ACHN (cell line): ENCODE measurements at places on chromosomes 6 and 20.

- DNase-seq: no peak
Observed at GRCh38 chr6:87088076-87088475, 6.8 kb downstream of the CGA start.

- DNase-seq: peak; percentile 85
Observed at GRCh38 chr20:37095599-37096414, at the start of gene RBL1. Gene RBL1 (minus strand): TSS chr20:37095997. CDS start chr20:37095928, 69 bp downstream.

DNA sequence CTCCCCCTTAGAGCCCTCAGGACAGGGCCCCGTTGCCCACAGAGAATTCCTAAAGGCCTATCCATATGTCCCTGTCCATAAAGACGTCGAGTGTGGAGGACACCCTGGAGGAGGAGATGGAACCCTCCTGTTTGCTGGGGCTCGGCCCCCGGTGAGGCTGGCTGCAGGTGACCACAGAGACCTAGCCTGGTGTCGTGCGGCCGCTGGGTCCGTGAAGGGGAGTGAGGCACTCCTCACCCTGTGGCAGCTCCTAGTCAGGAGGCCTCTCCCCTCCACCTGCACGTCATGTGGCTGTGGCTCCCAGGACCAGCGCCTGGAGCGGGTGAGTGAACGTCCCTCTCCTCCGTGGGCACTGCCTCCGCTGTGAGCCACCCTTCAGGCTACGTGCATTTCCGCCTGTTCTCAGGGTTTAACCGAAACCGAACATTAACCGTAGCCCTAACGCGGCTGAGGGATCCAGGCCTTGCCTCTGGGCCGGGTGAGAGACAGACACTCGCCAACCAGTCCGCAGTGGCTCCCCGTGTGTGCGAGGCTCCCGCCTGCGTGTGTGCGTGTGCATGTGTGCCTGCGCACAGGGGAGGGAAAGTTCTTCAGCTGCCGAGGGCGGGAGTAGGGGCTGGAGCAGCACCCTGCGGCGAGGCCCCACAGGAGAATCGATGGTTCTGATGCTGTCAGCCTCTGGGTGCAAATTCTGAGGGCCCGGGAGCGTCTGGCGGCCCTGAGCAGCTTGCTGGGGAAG lies 5.9 kb upstream of the TCEA2 start:
- no peak for DNase-seq

DNA sequence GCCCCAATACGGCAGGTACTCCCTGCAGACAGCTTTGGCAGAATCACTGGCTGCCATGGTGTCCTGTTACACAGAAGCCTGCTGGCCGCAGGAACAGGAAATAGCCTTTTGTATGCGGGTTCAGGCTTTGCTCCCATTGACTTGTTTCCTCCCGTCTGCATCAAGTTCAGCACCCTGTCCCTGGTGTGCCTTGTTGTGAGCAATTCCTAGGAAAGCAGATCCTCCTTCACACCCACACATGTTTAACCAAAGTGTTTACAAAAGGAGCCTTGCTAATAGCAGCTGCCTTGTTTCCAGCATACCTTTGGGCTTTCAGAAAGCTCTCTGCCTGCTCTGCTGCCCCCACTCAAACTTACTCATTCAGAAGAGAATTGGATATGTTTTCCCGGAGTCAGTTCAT lies 127.2 kb upstream of the SUPT3H start:
- DNase-seq: no peak

DNA sequence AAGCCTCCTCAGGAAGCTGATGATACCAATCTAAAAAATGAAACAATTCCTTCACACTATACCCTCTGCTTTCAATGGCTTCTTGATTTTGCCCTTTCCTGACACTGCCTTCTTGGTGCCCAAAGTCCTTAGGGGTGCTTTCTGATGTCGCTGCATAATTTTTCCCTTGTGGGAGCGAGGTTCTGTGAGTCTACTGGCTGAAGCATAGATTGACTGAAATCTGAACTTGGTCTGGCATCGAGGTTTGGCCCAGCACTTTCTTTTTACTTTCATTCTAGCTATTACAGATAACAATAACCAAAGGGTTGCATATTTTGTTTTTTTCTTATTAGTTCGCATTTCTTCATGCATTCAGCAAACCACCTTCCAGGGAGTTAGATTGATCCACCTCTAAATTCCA lies 65.8 kb downstream of the E2F3 start:
- DNase-seq: no peak

DNA sequence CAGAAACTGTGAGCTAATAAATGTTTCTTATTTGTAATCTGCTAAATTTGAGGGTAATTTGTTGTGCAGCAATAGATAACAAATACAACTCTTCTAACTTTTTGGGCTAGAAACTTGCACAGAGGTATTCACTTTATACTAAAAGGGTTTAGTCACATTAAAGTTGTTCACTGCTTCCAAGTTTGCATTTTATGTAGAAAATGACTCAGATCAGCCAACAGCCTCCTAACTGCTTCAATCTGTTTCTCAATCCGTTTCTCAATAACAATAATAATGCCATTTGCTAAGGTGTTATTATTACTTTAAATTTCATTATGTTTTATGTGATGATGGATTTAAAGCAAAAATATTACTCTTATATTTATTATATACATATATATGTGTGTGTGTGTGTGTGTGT lies 213.9 kb downstream of the CENPW start:
- no peak for DNase-seq

DNA sequence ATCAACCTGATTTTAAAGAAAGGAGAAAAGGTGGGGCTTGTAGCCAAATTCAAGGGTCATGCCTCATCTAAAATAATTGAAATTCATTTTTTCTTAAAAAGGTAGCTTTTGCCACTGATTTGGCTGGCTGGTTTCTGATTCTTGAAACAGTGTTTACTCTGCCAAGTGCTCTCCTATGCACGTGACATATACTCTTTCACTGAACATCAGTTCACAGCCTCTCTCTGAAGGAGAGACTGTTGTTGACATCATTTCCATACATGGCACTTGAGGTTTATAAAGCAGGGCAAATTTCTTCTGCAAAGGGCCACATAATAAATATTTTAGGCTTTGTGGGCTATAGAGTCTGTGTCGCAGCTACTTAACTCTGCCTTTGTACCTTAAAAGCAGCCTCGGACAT lies 40.4 kb upstream of the DOK5 start:
- DNase-seq: no peak

DNA sequence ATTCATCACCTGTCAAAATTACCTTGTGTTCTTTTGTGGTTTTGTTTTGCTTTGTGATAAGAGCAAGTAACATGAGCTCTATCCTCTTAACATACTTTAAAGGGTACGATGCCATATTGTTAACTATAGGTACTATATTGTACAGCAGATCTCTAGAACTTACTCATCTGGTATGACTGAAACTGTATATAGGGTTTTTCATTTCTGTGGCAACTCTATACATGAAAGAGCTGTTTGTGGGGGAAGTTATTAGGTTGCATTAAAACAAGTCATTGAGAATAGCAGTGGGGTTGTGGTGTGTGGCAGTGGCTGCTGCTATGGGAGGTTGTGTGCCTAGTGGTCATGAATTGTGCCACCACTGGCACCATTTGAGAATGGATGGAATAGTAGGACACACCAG lies 268.4 kb downstream of the KCNQ5 start:
- no peak for DNase-seq

GRCh38 chr6:122718616-122719015 lies 60.9 kb upstream of the FABP7 start:
- no peak for DNase-seq

DNA sequence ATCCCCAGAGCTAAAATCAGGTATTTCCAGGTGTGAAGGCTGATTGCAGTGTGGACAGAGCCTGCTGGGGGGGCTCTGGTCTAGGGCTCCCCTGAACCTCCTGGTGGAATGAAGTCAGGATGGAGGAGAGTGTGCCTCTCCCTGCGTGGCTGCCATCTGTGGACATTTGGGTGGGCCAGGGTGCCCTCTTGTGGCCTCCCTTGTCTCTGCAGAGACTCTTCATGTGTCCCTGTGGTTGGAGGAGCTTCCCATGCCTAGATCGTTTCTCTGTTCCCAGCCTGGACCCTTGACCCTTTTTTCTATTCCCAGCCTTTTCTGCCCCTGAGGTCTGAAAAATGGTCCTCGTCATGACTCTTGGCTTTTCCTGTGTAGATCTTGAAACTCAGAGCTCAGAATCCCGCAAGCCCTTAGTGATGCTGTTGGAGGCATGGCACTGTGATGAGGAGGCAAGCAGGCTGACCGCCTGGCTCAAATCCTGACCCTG lies 9.9 kb upstream of the PSMF1 start:
- peak; percentile 41 for DNase-seq

DNA sequence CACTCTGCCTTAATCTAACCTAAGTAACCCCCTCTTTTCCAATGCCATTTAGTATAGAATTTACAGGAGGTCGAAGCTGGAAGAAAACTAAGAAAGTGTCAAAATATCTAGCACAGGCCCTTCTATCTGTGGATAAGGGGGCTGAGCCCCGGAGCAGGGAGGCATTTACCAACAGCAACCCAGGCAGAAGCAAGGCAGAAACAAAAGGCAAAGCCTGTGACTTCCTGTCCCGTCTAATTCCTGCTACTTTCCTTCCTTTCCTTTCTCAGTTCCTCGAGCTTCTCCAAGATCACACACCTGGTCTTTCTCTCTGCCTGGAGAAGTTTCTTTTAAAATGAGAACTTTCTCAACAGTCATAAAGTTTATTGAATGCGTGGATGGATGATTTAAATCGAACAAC lies 146.0 kb downstream of the FOXA2 start:
- no peak for DNase-seq

- no peak for DNase-seq
Observed at GRCh38 chr6:81937296-81937937, 184.9 kb upstream of the TENT5A start.

GRCh38 chr6:72746276-72746675 lies 124.4 kb downstream of the KCNQ5 start:
- DNase-seq: peak; percentile 68

DNA sequence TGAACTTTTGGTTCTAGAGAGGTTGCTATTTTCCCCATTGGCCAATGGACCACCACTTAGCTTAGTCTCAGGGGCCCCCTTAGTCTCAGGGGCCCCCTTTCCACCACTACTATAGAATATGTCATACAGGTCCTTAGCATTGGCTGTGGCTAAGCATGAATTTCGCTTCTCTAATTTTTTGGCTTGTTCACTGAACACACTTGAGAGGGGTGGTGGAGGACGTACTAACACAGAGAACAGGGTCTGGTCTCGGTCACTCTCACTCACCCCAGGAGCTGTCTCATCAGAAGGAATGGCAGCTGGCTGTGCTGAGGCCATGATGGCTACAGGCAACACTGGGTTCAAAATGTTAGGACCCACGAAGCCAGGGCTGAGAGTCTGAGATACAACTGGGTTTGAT lies 30.3 kb downstream of the ZNF318 start:
- DNase-seq: no peak

- DNase-seq: no peak
Observed at GRCh38 chr6:51936531-51937290, 150.7 kb downstream of the PKHD1 start.

GRCh38 chr20:25204550-25205276 lies 9.2 kb downstream of the ENTPD6 start:
- DNase-seq: no peak

- DNase-seq: no peak
Observed at GRCh38 chr6:13248994-13249393, 79.3 kb downstream of the TBC1D7 start.

DNA sequence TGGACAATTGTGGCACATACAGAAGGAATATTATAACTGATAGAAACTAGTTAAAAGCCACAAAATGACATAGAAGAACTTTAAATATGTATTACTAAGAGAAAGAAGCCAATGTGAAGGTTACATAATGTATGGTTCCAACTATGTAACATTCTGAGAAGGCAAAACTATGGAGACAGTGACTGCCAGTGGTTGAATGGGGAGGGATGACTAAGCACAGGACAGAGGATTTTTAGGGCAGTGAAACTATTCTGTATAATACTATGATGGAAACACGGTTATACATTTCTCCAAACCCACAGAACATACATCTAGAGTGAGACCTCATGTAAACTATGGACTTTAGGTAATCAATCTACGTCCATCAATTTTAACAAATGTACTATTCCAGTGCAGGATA lies 22.4 kb downstream of the SYNCRIP start:
- DNase-seq: no peak

DNA sequence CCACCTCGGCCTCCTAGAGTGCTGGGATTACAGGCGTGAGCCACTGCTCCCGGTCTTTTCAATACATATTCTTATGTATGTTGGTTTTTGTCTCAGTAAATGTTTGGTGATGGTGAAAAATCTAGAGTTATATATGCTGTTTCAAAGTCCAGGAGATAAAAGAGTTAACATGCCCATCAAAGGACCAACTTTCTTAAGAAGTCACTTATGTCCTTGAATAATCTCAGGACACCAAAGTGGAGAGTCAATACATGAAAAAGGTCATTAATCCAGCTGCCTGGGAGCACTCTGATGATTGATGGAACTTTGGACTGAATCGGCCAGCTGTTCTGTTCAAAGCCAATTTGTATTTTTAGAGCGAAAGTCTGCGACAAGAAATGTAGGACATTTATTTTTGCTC lies 59.8 kb upstream of the HDAC2 start:
- no peak for DNase-seq

DNA sequence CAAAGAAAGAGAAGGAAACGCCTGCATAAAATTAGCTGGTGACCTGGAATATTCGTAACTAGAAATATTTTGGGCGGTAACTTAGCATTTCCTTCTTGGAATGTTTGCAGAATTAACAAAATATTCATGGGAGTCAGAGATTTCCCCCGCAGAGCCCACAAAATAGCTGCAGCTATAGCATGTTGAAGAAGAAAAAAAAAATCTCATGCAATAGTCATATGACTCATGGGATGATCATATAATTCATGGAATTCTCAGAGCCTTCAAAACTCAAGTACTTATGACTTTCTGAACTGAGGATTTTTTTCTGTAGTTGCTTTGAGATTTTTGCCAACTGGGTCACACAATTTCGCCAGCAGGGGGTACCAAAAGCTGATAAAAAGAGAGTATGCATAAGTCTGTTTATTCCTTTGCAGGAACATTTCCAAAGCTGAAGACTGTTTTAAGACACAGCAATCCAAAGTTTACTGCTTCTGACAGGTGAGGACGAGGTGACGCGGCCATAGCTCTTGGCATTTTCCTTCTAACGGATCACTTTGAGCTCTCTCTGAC lies 586.0 kb upstream of the CHD6 start:
- peak; percentile 18 for DNase-seq

DNA sequence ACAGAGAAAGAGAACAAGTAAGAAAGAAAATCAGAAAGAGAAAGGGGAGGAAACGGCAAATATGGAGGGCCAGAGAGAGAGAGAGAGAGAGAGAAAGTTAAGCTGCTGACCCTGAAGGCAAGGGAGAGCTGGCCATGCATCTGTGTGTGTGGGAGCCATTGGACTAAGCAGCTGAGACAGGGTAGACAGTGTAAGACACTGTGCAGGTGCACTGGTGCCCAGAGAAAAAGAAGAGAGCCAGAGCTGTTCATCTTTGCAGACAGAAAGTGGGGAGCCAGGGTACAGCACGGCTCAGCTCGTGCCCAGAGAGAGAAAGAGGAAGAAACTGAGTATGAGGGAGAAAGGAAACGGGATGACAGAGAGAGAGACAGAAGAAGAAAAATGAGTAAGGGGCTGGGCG lies 24.2 kb upstream of the ZNF318 start:
- DNase-seq: no peak
